Kidney (tissue), 22 donors: ENCODE measurements at places on chromosomes 6 and 20. TPM values are rescaled to one million over a fixed set of nuclear protein-coding genes. Genes with fewer than 3 reads are reported as not detected.

ANKRD6 gene
- 29.5 TPM for total RNA-seq

TINAG gene
- 22.1 TPM for total RNA-seq

C6orf15 gene
- not detected for total RNA-seq

CDH4 gene
- 1.1 TPM for total RNA-seq

- no peak for DNase-seq
Observed at GRCh38 chr6:106757267-106757666, 127.9 kb downstream of the QRSL1 start.

- DNase-seq, result no peak
Observed at GRCh38 chr6:169183233-169183632, 70.4 kb downstream of the THBS2 start.

DNA sequence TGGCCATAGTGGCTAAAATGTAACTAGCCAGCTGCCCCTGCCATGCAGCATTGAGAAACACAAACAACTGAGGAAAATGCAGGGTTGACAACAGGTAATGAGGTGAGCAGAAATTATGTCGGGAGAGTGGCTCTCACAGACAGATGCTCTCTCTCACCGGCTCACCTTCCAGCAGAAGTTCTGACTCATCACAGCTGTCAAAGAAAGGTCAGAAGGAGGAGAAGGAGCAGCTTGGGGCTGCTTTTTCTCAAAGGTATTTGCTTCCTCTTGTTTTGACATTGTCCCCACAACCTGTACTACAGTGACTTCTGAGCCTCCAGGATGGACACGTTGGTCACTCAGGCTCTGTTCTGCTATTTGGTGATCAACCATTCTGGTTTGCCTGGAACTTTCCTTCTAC is 190.5 kb upstream of the HEY2 start:
- no peak for DNase-seq

DNA sequence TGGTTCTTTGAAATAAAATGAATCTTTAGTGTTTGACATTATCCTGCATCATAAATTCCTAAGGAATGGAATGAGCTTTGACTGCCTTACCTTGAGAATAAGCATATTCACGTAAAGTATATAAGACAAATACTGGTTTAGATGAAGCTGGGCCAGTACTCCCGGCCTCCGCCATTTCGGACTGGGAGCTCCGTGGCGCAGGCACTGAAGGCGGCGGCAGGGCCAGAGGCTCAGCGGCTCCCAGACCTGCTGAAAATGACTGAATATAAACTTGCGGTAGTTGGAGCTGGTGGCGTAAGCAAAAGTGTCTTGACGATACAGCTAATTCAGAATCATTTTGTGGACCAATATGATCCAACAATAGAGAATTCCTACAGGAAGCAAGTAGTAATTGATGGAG is 76.2 kb upstream of the FAM83B start:
- no peak for DNase-seq

DNA sequence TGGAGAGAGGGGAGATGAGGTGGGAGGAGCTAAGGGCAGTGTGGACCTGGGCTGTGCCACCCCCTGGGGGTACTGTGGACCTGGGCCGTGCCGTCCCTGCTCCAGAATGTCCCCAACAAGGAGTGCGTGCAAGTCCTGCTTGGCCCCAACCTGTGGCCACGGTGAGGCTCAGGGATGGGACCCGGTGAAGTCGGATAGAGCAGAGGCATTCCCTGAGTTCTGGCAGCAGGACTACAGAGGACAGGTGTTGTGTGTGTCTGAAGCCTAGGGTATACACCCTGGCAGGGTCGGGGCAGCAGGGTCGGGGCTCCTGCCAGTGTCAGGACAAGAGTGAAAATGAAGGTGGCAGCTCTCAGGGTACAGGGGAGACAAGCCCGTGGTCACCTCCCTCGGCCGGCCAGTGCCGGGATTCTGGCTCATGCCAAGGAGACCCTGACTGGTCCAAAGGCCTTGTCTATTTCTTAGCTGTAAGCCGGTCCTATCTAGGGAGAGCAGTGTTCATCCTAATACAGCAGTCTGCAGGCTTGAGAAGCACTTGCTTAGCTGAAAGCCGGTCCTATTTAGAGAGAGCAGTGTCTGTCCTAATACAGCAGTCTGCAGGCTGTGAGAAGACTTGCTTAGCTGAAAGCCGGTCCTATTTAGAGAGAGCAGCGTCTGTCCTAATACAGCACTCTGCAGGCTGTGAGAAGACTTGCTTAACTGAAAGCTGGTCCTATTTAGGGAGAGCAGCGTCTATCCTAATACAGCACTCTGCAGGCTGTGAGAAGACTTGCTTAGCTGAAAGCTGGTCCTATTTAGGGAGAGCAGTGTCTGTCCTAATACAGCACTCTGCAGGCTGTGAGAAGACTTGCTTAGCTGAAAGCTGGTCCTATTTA is 95.9 kb downstream of the SMOC2 start:
- peak; percentile 43 for DNase-seq

DNA sequence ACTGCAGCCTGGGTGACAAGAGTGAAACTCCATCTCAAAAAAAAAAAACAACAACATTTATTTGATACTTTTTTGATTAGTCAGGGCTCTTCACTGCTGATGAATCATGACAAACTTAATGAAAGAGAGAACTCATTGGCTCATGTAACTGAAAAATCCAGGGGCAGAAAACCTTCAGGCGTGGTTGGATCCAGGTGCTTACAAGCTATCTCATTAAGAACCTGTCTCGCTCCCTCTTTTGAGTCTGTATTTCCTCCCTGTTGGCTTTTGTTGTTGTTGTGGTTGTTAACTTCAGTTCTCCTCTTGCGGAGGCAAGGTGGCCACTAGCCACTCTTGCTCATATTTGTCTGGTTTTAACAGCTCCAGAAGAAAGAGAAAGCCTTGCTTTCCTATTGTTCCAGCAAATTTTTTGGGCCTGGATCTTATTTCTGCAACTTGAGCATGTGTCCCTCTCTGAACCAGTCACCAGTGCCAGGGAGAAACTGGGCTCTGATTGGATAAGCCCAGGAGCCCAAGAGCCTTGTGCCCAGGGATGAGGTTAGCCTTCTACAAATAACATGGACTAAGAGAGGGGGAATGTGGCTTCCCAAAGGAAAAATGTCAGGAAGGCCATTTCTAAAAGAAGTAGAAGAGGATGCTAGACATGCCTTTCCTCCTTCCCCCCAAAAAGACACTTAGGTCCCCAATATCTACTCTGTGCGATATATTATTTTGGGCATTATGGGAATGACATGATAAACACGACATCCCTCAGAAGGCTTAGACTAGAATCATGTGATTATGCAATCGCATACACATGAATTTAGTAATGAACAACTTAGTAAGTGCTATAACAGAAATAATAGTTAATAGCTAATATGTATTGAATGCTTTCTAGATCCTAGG is 64.5 kb downstream of the PHACTR2 start:
- DNase-seq, result no peak

- DNase-seq, result no peak
Observed at GRCh38 chr20:50003253-50003656, 20.5 kb downstream of the SNAI1 start.

GRCh38 chr6:3209114-3210023 is 18.1 kb downstream of the TUBB2B start:
- peak; percentile 72 for DNase-seq

- no peak for DNase-seq
Observed at GRCh38 chr6:36493319-36493718, 50.5 kb downstream of the KCTD20 start.
